Endodermal cell (in vitro differentiated cells): ENCODE measurements at places on chromosomes 2 and 18. TPM values are rescaled to one million over a fixed set of nuclear protein-coding genes. Genes with fewer than 3 reads are reported as not detected.
A peak's percentile ranks its signal among the peaks of the same experiment; 100 is the strongest.

GRCh38 chr18:79566771-79567431 lies 112.7 kb upstream of the CTDP1 start:
- H3K4me1 ChIP-seq = peaks cover 6% of the 10 kb centered on the region
- H3K36me3 ChIP-seq = no peaks in the 10 kb centered on the region
- no peaks in the 10 kb centered on the region for H3K27me3 ChIP-seq
- H3K27ac ChIP-seq = peak overlapping the region; percentile 87
- peak; percentile 73 for DNase-seq

DNA sequence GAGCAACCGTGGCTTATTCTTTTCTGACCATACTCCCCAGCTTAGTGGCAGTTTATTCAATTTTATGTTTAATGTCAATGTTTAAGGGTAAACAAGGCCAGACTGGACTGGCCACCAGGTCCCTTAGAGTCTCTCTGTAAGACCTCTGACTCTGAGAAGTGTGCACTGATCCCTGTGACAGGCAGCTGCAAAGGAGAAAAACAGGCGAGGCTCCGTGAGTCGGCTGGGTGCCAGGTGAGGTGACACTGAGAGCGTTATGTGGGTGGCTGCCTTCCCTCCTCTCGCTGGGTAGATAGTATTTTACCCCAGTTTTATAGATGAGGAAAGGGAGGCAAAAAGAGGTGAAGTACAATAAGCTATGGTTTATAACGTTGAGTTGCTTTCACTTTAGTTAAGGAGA lies 139.4 kb upstream of the HDAC4 start:
- H3K4me1 ChIP-seq = no peaks in the 10 kb centered on the region
- no peaks in the 10 kb centered on the region for H3K27me3 ChIP-seq
- H3K36me3 ChIP-seq = no peaks in the 10 kb centered on the region
- no peak for DNase-seq
- H3K4me3 ChIP-seq = no peak overlapping the region

DNA sequence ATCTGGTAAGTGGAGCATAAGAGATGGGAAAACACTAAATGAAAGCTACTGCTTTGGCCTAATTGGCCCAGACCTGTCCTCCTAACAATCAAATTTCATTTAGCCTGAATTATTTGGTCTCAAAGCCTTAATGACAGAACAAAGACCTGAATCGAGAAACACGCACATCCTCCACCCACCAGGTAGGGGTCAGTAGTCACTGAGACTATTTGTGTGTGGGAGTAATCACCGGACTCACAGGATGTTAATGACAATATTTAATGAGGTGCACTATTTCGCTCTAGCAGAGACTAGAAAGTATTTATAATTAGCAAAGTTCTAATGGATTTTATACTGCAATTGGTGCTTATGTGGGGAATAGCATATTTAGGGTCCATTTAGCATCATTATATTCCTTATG lies 68.1 kb downstream of the RBM43 start:
- no peaks in the 10 kb centered on the region for H3K36me3 ChIP-seq
- no peak overlapping the region for H3K4me3 ChIP-seq
- H3K4me1 ChIP-seq = no peaks in the 10 kb centered on the region
- no peak overlapping the region for H3K27ac ChIP-seq
- H3K27me3 ChIP-seq = no peaks in the 10 kb centered on the region

DNA sequence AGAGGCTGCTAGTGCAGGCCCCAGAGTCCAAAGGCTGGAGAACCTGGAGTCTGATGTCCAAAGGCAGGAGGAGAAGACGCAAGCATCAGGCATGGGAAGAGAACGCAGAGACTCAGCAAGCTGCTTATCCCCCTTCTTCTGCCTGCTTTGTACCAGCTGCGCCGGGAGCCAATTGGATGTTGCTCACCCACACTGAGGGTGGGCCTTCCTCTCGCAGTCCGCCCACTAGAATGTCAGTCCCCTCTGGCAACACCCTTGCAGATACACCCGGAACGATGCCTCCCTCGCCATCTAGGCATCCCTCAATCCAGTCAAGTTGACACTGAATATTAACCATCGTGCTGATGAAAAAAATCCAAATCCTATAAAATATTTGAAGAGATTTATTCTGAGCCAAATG lies 141.6 kb downstream of the TWIST2 start:
- H3K4me3 ChIP-seq = no peak overlapping the region
- no peaks in the 10 kb centered on the region for H3K4me1 ChIP-seq
- H3K27me3 ChIP-seq = no peaks in the 10 kb centered on the region
- peak; percentile 16 for DNase-seq
- no peak overlapping the region for H3K27ac ChIP-seq

DNA sequence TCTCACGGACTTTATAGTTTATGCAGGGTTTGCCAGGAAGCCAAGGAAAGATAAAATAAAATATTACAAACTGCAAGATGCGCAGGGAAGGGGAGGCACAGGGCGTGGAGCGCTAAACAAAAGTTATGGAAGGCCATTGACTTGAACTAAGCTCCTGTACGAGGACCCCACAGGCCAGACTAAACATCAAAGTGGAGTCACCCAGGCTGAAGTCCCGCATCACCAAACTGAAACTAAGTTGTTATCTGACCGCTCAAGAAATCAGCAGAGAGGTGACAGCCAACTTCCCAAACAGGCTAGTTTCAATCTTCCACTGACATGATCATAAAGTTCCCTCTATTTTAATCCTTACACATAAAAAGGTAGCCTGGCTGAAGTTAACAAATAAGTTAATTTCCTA lies 90.5 kb upstream of the YWHAQ start:
- no peak for DNase-seq
- H3K36me3 ChIP-seq = no peaks in the 10 kb centered on the region
- no peaks in the 10 kb centered on the region for H3K27me3 ChIP-seq
- H3K4me1 ChIP-seq = no peaks in the 10 kb centered on the region
- no peak overlapping the region for H3K27ac ChIP-seq

IMPA2 gene
- total RNA-seq = 60.4 and 68.0 TPM in 2 replicates

CERKL gene
- 0.31 TPM in 1 of 2 replicates, not detected in the other for total RNA-seq

GRCh38 chr2:85579266-85579935 lies 2.0 kb downstream of the VAMP8 start:
- peak; percentile 96 for DNase-seq
- H3K27me3 ChIP-seq = no peaks in the 10 kb centered on the region
- H3K4me1 ChIP-seq = peaks cover 16% of the 10 kb centered on the region
- peak overlapping the region; percentile 87 for H3K4me3 ChIP-seq
- peak overlapping the region; percentile 92 for H3K27ac ChIP-seq
- peaks cover 38% of the 10 kb centered on the region for H3K36me3 ChIP-seq

DNA sequence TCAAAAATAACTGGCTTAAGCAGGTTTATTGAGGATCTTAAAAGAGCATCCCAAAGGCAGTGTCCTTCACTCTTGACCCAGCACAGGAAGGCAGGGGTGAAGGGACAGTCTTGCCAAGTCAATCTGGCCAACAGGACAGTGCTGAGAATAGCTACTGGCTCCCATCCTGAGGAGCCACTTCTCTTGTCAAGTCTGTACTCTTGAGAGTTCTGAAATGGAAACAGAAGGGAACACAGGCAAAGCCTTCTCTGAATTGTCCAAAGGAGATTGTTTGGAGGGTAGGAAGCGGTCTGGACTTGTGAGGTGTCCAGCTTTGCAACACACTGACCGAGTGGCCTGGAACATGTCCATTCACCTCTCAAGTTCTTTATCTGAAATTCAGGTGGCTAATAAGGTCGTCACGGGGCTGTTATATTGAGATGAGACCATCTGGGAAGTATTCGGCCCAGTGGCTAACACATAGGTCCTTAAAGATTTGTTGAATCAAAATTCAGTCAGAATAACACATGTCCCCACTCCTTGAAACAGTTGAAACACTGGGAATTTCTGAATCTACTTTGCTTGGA lies 99.5 kb upstream of the FHL2 start:
- H3K27me3 ChIP-seq = no peaks in the 10 kb centered on the region
- H3K36me3 ChIP-seq = no peaks in the 10 kb centered on the region
- H3K4me3 ChIP-seq = no peak overlapping the region
- no peak overlapping the region for H3K27ac ChIP-seq
- H3K4me1 ChIP-seq = no peaks in the 10 kb centered on the region

DNA sequence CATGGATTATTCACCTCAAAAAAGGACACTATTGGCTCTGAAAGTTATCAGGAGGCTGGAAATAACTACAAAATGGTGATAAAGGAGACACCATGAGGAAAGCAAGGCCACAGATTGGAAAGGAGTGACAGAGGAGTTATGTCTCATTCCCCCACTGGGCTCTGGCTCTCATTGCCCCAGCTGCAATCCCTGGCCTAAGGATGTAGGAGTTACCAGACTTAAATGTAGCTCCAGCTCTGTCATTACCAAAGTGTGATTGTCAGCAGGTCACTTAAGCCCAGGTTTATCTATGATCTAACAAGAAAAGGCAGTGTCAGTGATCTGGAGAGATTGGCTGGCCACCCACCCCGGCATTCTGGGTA lies 1228.2 kb upstream of the DDX18 start:
- H3K27me3 ChIP-seq = no peaks in the 10 kb centered on the region
- H3K27ac ChIP-seq = peak overlapping the region; percentile 96
- H3K36me3 ChIP-seq = no peaks in the 10 kb centered on the region
- peaks cover 3% of the 10 kb centered on the region for H3K4me1 ChIP-seq

ECEL1 gene
- total RNA-seq = 1.6 to 2.8 TPM (median 2.4 TPM) in 3 replicates

IL36G gene
- total RNA-seq = not detected in 2 replicates

- peak overlapping the region; percentile 92 for H3K4me3 ChIP-seq
- peak; percentile 79 for DNase-seq
- peak overlapping the region; percentile 86 for H3K27ac ChIP-seq
- H3K27me3 ChIP-seq = no peaks in the 10 kb centered on the region
- H3K36me3 ChIP-seq = peaks cover 34% of the 10 kb centered on the region
- peaks cover 4% of the 10 kb centered on the region for H3K4me1 ChIP-seq
Observed at GRCh38 chr2:113890253-113891235, 655 bp downstream of the ACTR3 start.

GRCh38 chr2:39839261-39839848 lies 60.3 kb upstream of the THUMPD2 start:
- H3K27me3 ChIP-seq = no peaks in the 10 kb centered on the region
- H3K27ac ChIP-seq = no peak overlapping the region

SLC23A3 gene
- total RNA-seq = 0.46 to 0.65 TPM in 2 of 3 replicates, not detected in the other

IRS1 gene
- 7.5 to 18.5 TPM (median 16.2 TPM) in 3 replicates for total RNA-seq

DNA sequence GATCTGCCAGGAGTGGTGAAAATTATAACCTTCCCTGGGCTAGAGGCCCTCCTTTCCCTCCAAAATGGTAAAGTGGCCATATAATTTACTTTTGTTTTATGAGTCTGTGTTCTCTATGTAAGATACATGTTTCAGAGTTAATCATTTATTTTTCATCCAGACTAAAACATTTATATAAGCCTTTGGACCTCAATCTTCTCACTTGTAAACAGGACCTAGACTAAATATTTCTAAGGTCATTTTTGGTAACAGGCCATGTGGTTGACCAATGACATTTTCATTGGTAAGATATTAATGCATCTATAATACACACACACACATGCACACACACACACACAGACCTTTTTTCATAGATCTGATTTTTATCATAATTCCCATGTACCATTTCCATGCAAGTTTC lies 79.7 kb upstream of the KCTD1 start:
- H3K36me3 ChIP-seq = no peaks in the 10 kb centered on the region
- H3K4me1 ChIP-seq = no peaks in the 10 kb centered on the region
- no peak overlapping the region for H3K27ac ChIP-seq

CASP8 gene
- total RNA-seq = 1.0 to 5.4 TPM (median 5.3 TPM) in 3 replicates

DNA sequence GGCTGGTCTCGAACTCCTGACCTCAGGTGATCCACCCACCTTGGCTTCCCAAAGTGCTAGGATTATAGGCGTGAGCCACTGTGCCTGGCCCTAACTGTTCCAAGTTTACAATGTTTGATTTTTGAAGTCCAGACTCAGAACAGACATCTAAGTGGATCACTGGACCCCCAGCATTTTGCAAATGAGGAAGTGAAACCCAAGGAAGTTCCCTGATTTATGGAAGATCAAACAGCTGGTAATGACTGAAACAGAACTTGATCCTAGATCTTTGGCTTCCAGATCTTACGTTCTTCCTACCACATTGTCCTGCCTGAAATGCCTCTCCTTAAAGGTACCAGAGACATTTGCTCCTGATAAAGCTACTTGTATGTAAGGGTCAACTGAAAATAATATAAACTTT lies 58.3 kb upstream of the NCOA1 start:
- H3K36me3 ChIP-seq = no peaks in the 10 kb centered on the region
- H3K27ac ChIP-seq = no peak overlapping the region
- H3K4me3 ChIP-seq = no peak overlapping the region
- H3K27me3 ChIP-seq = peaks cover 4% of the 10 kb centered on the region
- H3K4me1 ChIP-seq = peaks cover 13% of the 10 kb centered on the region

PRKCE gene
- 1.4 to 3.4 TPM (median 1.8 TPM) in 3 replicates for total RNA-seq

GRCh38 chr2:72214429-72215143 lies 66.9 kb upstream of the CYP26B1 start:
- no peaks in the 10 kb centered on the region for H3K36me3 ChIP-seq
- no peaks in the 10 kb centered on the region for H3K4me1 ChIP-seq
- DNase-seq = no peak
- H3K4me3 ChIP-seq = no peak overlapping the region
- no peak overlapping the region for H3K27ac ChIP-seq

PLGLB2 gene
- 0.64 and 0.77 TPM in 2 replicates for total RNA-seq

FBXO36 gene
- total RNA-seq = 5.2 and 6.7 TPM in 2 replicates

GRCh38 chr2:188307850-188308283 lies 16.2 kb downstream of the GULP1 start:
- H3K4me3 ChIP-seq = no peak overlapping the region
- H3K36me3 ChIP-seq = no peaks in the 10 kb centered on the region
- peaks cover 8% of the 10 kb centered on the region for H3K4me1 ChIP-seq
- H3K27ac ChIP-seq = no peak overlapping the region
- no peak for DNase-seq

DNA sequence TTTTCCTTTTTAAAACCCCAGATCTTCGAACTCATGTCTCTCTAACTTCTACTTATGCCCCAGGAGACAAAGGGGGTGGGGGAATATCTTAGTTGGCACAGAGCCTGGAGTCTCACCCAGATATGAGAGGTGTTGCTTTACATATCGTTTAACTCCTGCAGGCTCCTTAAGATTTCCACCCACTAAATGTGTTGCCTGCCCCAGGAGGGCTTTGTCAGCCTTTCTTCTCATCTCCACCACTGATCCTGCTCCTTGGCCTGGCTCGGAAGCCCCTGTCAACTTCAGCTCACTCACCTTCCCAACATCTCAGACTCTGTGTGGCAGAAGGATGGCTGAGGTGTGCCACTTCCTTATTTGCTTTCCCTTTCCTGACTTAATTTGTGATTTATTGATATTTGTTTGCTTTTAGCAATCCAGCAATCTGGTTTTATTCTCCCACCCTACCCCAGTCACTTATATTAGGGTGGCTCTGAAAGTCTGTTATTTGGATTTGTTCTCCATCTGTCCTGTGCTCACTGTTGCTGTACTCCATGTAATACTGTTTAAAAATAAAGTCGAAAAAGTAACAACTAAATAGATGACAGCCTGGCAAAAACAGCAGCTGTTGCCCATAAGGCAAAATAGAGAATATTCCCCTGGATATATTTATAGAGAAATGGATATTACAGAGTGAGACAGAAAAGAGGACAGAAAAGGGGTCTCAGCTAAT lies 200.6 kb downstream of the ZBTB7C start:
- H3K4me3 ChIP-seq = no peak overlapping the region
- H3K27me3 ChIP-seq = no peaks in the 10 kb centered on the region
- DNase-seq = no peak
- no peak overlapping the region for H3K27ac ChIP-seq
- H3K4me1 ChIP-seq = no peaks in the 10 kb centered on the region

ZNF385B gene
- 5.0 and 5.3 TPM in 2 replicates for total RNA-seq

PLEKHA3 gene
- 15.8 to 23.8 TPM (median 21.2 TPM) in 3 replicates for total RNA-seq

- no peak overlapping the region for H3K4me3 ChIP-seq
- no peak overlapping the region for H3K27ac ChIP-seq
- H3K36me3 ChIP-seq = no peaks in the 10 kb centered on the region
- DNase-seq = no peak
- no peaks in the 10 kb centered on the region for H3K4me1 ChIP-seq
- H3K27me3 ChIP-seq = no peaks in the 10 kb centered on the region
Observed at GRCh38 chr18:69890558-69890957, 57.1 kb downstream of the CD226 start.

TUBA3D gene
- not detected in 3 replicates for total RNA-seq

- no peaks in the 10 kb centered on the region for H3K27me3 ChIP-seq
- H3K36me3 ChIP-seq = no peaks in the 10 kb centered on the region
- H3K4me3 ChIP-seq = no peak overlapping the region
- H3K27ac ChIP-seq = no peak overlapping the region
- no peak for DNase-seq
Observed at GRCh38 chr2:45114221-45114955, 105.1 kb upstream of the SIX2 start.
